Activated B cell treated with CpG ODN at 0.5 μM for 24 hours (primary cell): ENCODE measurements at places on chromosomes 2 and 18.

DNA sequence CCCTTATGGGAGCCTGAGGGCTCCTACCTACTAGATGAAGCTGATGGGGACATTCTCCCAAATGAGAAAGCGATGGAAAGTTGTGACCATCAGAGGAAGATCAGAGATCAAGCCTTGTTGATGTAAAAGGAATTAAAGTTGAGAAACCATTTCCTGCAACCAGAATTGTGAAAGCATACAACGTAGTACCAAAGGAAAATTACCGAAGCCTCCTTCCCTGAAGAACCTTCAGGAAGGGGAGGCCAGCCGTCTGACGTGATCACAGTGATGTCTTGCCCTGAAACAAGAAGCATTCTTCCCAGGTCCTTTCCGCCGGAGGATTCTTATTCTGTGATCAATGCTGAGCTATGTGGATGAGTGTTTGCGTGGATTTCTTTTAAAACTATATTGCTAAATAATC lies 211.6 kb upstream of the TNP1 start:
- no peak for DNase-seq

DNA sequence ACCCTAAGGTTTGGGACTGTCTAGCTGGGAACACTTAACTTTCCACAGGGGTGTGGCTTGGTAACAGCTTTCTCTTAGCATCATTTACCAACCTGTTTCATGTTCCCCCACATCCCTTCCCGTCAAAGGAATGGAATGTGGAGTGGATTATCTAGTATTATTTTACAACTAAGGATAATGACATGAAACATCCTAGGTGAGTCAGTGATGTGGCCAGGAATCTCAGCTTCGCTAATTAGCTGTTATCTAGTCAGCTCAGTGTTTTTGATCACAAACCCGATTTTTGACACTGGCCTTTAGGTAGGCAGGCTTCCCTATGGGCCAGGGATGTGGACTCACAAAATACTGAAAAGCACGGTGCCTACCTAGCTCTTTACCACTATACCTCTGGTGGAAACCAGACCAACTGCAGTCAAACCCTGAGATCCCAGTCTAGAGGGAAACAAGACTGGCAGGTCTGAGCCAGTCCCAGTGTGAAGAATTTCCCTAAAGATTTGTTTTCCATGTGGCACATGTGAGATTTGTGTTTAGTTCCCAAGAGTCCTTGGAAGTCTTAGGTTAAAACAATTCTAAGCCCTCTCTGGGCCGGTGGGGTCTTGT lies 2.8 kb upstream of the NRP2 start:
- DNase-seq = no peak

DNA sequence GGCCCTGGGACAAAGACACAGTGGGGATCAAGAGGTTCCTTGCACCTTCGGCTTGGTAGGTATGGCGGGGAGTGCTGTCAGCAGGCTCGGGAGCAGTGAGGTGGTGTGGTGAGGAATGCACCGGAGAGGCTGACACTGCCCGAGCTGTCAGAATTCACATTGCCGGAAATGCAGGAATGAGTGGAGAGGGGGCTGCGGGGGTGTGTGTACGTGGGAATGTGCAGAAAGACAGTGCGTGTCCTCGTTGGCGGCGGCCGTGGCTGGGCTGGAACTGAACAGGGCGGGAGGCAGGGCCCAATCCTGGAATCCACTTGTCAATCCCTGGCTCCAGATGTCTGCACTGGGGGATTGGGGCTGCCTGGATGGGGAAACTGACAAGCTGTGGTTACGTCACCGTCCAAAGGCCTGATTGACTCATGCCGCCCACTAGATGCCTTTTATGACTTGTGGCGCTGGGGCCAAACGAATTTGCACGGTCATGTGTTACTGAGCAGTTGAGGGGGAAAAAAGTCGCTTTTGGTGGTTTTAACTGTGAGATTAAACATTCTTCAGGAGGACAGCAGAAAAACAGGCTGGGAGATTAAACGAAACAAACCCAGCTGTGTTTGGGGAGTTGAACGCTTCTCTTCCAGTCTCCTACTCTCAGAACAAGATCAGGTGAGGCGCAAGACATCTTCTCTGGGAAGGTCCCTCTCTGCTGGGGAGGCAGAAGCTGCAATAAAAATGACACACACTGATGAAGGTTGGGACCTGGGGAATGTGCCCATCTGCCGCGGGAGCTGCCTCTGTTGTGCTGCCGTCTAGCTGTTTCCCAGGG lies 189.4 kb upstream of the GLI2 start:
- no peak for DNase-seq

- no peak for DNase-seq
These were observed 81.6 kb upstream of the NFU1 start for GRCh38 chr2:69518841-69519240.

- DNase-seq = no peak
These were observed 3.3 kb downstream of the SEMA4C start for GRCh38 chr2:96866586-96866985.

DNA sequence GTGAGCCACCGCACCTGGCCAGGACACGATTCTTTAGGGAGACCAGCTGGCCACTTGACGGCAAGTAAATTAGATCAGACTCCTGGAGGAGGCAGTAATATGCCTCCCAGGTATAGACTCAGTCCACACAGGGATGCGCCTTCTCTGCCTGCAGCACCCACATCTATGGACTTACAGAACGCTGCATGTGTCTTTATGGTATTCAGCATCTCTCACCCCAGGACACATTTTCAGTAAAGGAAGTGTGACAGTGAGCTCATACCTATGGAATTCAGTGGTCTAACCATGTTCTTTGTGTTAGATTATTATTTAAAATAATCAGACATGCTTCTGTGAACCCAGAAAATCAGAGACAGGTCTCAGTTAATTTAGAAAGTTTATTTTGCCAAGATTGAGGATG lies 5.9 kb upstream of the NARS1 start:
- DNase-seq = no peak

GRCh38 chr2:204359076-204359475 lies 186.2 kb upstream of the PARD3B start:
- DNase-seq = no peak

GRCh38 chr2:57397550-57398360 lies 648.9 kb upstream of the VRK2 start:
- DNase-seq = no peak
